ENCODE measurements at places on chromosomes 12 and 14. TPM values are rescaled to one million over a fixed set of nuclear protein-coding genes. Genes with fewer than 3 reads are reported as not detected.

DNA sequence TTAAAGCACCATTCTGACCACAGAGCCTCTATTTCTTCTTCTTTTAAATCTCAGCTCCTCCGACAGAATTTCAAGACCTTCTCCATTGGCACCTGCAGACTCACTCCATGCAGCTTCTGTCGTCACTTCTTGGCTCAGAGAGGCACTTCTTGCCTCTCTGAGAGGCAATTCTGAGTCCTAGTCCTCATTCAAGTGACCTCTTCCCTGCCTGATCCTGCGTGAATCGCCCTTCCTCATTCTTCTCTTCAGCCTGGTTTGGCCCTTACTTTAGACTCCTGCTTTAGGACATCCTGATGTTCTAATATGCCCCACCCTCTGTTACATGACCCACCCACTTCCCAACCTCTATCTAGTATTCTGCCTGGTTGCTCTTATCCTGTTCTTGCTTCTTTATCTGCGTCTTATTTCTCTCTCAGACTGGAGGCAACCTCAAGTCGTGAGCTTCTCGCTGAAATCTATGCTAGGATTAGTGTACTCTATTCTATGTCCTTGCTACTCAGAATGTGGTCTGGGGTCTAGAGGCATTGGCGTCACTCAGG is 55.6 kb upstream of the CISTR start:
- DNase-seq = no peak

- no peak for DNase-seq
Measured at GRCh38 chr14:100132903-100133510, 26.4 kb downstream of the DEGS2 start.

DLK1 gene
- total RNA-seq = 3.3 TPM

SPTB gene
- 58.2 TPM for total RNA-seq

RFX4 gene
- not detected for total RNA-seq

RTL1 gene
- total RNA-seq = not detected

DNA sequence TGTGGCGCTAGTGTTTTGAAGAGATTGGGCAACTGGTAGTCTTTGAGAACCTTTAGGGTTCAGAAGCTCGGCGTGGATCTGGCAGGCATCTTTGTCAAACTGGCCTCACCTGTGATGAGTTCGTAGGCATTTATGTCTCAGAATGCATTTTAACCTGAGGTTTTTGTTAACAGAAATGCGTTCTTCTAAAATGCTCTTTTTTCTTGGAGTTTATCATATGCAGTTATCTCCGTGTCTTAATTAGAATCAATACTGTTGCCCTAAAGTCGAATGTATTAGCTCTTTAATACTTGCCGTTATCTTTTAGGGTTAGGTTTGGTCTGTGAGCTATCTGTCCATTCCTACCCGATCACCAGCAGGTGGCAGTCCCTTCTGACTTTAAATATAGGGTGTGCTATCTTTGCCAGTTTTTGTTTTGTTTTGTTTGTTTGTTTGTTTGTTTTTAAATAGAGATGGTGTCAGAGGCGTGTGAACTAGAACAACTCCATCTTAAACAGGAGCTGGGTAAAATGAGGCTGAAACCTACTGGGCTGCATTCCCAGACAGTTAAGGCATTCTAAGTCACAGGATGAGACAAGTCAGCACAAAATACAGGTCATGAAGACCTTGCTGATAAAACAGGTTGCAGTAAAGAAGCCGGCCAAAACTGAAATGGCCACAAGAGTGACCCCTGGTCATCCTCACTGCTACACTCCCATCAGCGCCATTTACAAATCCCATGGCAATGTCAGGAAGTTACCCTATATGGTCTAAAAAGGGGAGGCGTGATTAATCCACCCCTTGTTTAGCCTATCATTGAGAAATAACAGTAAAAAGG is 1.4 kb downstream of the ATF1 start:
- no peak for DNase-seq

- DNase-seq = no peak
Measured at GRCh38 chr14:42140001-42140400, 533.3 kb downstream of the LRFN5 start.

GPR132 gene
- 1.1 TPM for total RNA-seq

LMO3 gene
- 4.2 TPM for total RNA-seq

Data from left cardiac atrium (tissue), 4 donors.